ENCODE measurements at places on chromosomes 7 and 10.

- DNase-seq: no peak
These were observed 6.0 kb downstream of the PAX2 start for GRCh38 chr10:100751211-100751933.

GRCh38 chr10:11104772-11105675 is 87.4 kb downstream of the CELF2 start:
- no peak for DNase-seq

- DNase-seq: no peak
These were observed 27.3 kb upstream of the INHBA start for GRCh38 chr7:41730161-41730560.

DNA sequence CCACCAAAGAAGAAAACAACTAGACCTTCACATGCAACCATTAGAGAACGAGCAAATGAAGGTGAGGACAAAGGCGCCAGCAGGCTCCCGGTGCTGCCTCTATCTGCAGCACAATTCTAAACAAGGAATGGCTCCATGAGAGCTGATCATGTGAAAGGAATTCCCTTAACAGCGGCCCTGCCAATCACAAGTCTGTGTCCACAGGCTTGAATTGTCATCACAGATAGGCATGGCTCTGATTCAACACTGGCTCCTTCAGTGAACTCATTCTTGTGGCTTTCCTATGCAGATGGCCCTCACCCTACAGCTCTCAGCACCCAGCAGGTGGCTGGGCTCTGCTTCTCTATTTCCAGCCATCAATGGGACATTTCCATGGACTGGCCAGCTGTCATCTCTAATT is 36.2 kb downstream of the LAMB1 start:
- DNase-seq: no peak

GRCh38 chr10:34506786-34507185 is 308.3 kb downstream of the PARD3 start:
- DNase-seq: no peak

- DNase-seq: no peak
These were observed 10.9 kb downstream of the SCART1 start for GRCh38 chr10:133464582-133465031.

GRCh38 chr7:131637859-131638258 is 81.4 kb upstream of the PODXL start:
- no peak for DNase-seq

- no peak for DNase-seq
These were observed 76.5 kb downstream of the IMMP2L start for GRCh38 chr7:111485701-111486380.

GRCh38 chr7:76317782-76318487 is 15.5 kb downstream of the HSPB1 start:
- DNase-seq: peak; percentile 91

DNA sequence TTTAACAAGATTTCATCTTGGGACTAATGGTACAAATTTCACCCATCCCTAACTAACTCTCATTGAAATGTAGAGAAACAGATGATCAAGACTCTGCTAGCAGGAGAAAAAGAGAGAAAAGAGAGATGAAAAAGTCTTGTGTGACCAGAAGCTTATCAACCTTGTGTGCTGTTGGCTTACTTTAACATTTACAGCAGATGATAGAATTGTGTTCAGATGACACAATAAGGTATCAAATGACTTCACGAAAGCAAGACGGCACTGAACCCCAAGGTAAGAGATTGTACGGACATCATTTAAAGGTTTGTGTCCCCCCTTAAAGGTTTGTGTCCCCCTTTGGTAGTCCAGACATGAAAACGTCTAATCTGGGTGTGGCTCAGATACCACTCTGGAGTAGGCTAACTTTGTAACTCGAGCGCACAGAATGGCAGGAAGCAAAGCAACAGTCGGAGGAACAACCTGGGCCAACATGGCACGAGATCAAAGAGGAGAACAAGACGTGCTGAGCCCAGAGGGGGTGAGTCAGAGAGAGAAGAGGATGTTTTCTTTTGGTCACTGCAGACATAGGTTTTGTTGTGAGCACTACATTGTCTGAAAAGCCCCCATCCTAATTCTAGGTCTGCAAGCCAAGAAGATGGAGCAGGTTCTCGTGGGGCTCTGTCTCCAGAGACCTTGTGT is 10.4 kb upstream of the LMBR1 start:
- no peak for DNase-seq

- DNase-seq: no peak
These were observed 43.0 kb downstream of the SCRN1 start for GRCh38 chr7:29946428-29947186.

- DNase-seq: no peak
These were observed 8.3 kb downstream of the CSTF2T start for GRCh38 chr10:51691135-51691534.

DNA sequence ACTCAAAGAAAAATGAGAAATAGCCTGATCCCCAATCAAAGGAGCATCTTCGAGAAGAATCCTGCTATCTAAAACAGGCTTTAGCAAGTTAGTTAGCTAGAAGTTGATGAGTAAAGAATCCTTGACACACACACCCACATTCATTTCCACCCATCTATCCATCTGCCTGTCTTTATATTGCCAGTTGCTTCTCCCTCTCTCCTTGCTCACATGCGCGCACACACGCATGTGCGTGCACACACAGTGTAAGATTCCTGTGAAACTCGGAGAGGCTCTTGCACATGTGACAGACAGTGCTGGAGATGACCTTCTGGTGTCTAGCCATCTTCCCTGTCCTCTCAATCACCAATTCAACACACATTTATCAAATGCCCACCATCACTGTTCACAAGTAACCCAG is 393.3 kb downstream of the PLXNA4 start:
- no peak for DNase-seq

Data from GM19239 (cell line).